ENCODE measurements at places on chromosomes 6 and 20. TPM values are rescaled to one million over a fixed set of nuclear protein-coding genes. Genes with fewer than 3 reads are reported as not detected.

The ADGRG6 gene
- total RNA-seq, result 48.6 TPM

The ROS1 gene
- not detected for total RNA-seq

The SYNDIG1 gene
- not detected for total RNA-seq

The CFB gene
- total RNA-seq, result 3.9 TPM

The UBE3D gene
- 3.8 TPM for total RNA-seq

The SRSF3 gene
- total RNA-seq, result 194 TPM

The APOM gene
- 1.4 TPM for total RNA-seq

The TP53TG5 gene
- total RNA-seq, result not detected

The LAMA2 gene
- total RNA-seq, result 0.59 TPM

The MACROD2 gene
- total RNA-seq, result not detected

The THBS2 gene
- total RNA-seq, result 0.67 TPM

The ZBTB46 gene
- 2.9 TPM for total RNA-seq

The SAMD3 gene
- total RNA-seq, result not detected

The BPIFA1 gene
- total RNA-seq, result not detected

The ULBP3 gene
- total RNA-seq, result 12.5 TPM

The DEFB132 gene
- total RNA-seq, result not detected

The SLC25A27 gene
- total RNA-seq, result 0.10 TPM

All from mammary microvascular endothelial cell (primary cell).